Stimulated activated CD8-positive, alpha-beta memory T cell treated with anti-CD3 and anti-CD28 coated beads, Interleukin-2, amount 100 ng/mL, for 1 hour (primary cell): ENCODE measurements at places on chromosomes 1 and 21.

DNA sequence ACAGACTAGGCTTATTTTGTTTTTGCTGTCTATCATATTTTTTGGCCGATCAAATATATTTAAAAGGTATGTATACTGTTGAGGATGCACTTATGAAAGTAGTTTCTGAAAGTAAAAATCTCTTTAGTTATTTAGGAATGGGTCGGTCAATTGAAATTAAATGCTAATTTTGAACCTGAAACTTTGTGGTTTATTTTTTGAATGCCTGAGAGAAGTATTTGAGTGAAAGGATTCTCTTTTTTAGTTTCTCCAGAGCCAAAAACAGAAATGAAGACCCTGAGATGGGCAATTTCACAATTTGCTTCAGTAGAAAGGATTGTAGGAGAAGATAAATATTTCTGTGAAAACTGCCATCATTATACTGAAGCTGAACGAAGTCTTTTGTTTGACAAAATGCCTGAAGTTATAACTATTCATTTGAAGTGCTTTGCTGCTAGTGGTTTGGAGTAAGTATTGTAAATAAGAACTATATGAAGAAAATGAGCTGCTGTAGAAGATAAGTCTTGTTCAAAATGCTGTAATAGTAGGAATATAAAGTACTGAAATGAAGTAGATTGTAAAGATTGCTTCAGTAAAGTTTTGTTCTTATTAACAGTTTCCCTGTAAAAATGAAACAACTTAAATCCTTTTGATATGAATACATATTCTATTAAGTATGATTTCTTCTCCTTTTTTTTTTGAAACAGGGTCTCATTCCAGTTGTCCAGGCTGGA, 11.5 kb downstream of the USP1 start:
- DNase-seq = no peak

DNA sequence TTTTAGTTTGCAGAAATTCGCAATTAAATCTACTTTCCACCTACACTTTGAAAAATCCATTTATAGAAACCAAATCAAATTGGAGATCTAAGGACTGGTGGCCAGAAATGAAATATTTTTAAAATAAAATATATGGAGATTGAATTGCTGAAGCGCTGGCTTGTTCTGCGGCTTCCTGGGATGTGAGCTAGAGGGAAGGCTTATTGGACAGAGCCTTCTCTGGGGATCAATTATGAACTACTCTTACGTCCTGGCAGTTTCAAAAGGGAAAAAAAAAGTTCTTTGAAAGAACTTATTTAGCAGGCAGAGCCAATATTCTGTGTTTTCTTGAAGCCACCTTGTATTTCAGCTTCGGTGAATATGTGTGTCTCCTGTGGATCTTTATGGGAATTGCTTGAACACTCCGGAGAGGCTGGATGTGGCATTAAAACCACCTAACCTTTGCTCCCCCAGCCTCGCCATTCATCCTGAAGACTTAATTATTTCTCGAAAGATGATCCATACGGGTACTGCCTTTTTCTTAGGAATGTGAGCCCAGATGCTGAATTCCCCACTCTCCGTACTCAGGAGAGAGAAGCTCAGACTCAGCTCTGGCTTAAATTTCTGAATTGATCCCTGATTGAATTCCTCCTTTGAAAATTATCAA, 478.9 kb upstream of the VAMP3 start:
- no peak for DNase-seq

GRCh38 chr1:212624976-212625501, 16.5 kb downstream of the ATF3 start:
- no peak for DNase-seq

- no peak for DNase-seq
Observed at GRCh38 chr1:244102046-244102445, 51.0 kb downstream of the ZBTB18 start.

GRCh38 chr21:42746240-42746592, 92.8 kb downstream of the PDE9A start:
- no peak for DNase-seq

DNA sequence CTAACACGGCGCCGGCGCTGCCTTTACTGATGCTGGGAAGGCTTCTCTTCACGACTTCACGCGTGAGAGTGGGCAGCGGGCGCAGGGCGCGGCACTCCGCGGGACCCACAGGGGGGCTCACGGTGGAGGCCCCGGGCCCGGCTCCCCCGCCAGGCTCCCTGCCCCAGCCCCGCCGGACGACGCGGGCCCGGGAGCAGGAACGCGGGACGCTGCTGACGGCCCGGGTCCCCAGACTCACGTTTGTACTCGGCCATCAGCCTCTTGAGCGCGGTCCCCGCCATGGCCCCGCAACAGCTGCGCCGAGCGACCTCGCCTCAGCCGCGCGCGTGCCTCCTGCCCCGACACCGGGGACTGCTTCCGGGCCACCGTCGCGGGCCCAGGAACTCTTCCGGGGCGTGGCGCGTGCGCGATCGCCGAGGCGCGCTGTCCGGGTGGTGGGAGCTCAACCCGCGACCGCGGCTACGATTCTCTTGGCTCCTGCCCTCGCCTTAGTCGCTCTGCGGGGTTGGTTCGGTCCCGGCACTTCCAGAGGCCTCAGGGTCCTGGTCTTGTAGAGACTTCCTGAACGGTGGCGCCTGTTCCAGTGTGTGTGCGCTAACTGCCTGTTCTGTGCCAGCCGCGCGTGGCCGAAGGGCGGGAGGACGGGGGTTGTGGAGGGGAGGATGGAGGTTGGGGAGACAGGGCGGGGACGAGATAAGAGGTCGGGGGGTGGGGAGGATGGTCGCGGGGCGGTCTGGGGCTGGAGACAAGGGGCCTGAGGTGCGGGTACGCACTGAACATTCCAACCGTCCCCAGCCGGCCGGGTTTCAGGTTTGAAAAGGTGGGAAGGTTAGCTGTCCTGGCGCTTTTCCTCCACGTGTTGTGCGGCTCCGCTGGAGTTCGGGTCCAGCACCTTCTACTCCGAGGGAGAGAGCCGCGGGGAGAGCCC, at the start of gene UBE2G2:
UBE2G2 (minus strand) TSS at position 353 of the 928 bp plus-strand sequence; CDS start at position 281, 72 bp downstream.
- DNase-seq = peak; percentile 78

DNA sequence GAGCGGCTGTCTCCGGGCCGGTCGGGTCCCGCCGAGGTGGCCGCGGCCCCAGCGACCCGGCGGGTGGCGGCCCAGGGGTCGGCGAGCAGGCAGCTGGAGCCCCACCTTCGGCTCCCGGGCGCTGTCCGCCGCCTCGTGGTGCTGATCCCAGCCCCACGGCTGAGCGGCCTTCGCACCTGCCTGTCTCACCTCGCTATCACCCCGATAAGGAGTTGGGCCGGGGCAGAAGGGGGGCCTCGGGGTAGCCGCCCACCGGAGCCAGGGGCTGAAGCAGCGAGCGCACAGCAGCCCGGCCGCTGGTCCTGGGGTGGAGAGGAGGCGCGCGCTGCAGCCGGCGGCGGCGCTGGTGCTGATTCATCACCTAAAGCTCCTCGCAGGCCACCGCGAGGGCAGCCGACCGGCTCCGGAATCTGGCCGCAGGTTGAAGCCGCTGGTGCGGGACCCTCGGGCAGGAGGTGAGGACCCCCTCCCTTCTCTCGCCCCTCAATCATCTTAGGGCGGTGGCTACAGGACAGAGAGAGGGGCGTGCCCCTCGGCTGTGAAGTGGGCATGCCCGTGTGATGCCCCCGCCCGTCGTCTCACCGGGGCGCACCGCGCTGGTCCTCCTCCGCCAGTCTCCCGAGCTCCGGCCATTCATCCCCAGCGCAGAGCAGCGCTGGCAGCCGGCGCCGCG, 575 bp downstream of the TRIM67 start:
- DNase-seq = no peak

DNA sequence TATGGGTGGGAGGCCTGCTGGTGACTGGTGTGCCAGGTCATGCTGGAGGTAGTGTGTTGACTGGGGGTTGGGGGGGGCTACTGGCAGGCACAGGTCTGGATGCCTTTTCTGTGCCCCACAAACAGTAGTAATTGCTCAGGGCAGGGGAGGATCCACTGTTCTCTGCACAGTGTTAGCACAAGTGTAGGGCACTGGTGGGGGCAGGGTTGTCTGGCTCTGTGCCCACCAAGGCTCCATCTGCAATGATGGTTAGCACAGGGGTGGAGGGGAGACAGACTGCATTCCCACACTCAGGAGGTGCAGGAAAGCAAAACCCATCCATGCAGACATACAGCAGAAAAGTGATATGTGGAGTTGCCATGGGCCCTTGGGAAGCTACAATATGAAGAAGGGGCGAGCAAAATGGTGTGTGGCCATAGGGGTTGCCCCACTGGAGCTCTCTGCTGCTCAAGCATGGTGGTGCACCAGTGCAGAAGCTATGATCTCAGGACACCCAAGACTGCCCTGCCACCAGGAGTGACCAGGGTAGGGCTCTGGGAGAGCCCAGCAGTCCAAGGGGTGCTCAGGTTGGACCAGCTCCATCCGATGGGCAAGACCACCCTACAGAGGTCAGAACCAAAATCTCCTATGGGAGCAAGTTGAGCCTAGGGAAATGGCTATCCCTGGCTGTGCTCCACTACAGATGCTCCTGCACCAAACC, 122.2 kb upstream of the KCTD3 start:
- no peak for DNase-seq
